ENCODE measurements at places on chromosomes 16 and 17.

GRCh38 chr17:60586288-60586974, 13.6 kb upstream of the PPM1D start:
- no peak for DNase-seq

DNA sequence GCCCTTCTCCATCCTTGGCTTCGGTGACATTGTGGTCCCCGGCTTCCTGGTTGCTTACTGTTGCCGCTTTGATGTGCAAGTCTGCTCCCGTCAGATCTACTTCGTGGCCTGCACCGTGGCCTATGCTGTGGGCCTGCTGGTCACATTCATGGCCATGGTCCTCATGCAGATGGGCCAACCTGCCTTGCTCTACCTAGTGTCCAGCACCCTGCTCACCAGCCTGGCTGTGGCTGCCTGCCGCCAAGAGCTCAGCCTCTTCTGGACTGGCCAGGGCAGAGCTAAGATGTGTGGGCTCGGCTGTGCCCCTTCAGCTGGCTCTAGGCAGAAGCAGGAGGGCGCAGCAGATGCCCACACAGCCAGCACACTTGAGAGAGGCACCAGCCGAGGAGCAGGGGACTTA, 1.5 kb downstream of the SPPL2C start:
- no peak for DNase-seq

DNA sequence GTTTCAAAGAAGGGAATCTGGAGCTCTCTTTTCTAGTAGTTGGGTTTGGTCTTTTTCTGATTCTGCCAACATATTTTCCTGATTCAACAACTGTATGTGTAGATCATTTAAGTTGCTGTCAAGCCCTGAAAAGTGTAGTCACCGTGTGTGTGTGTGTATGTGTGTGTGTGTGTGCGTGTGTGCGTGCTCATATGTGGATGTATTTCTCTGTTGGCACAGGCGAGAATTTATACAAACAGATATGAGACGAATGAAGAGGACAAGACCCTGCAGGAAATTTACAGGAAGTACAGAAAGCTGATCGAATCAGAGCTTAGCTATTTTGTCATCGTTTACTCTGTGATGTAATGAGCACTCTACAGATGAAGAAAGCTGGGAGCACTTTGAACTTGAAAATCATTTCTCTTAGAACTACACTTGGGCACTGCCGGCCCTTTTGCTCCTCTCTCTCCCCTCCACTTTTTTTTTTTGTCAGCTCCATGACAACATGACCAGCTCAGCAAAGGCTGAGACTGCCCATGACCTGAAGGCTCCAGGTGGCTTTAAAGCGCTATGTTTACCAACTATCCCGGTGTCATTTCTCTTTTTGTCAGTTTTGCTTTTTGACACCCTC, 11.2 kb downstream of the FBXO39 start:
- no peak for DNase-seq

DNA sequence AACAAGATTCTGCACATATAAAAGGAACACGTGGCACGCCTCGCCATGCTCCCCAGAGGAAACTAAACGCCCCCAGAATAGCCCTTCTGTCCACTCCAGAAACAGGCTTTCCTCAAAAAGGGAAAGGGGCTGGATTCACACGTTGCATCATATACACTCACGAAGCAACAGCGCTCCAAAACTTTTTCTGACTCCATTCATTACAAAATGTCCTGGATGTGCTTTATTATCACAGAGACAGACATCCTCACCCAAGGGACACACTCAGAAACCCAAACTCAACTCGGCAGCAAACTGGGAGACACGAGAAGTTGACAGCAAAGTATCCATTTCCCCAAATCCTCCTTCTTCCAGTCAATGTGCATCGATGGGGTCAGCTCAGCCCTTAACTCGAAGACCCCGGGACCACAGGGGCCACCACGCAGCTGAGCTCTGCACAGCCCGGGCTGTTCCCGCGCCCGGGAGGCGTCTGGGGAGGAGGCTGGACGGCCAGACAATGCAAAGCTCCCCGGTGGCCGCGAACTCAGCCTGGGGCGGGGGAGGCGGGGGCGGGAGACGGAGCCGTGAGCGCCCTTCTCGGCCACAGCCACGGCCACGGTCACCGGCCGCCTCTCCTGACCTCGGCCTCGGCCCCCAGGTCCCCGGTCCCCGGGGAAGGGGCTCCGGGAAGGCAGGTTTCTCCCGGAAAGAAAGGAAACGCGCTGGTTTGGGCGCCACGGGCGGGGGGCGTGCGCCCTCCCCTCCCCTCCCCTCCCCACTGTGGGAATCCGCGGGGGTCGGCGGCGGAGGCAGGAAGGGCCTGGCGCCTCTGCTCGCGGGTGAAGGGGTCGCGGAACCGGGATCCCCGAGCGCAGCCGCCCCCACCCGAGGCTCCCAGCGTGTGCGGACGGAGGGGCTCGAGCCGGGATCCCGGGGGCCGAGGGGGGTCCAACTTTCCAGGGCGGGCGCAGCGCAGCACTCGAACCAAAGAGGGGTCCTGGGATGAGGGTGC, 1.2 kb downstream of the NXN start:
- DNase-seq = no peak

- DNase-seq = peak; percentile 63
Observed at GRCh38 chr16:2912330-2913199, 834 bp downstream of the FLYWCH1 start.

DNA sequence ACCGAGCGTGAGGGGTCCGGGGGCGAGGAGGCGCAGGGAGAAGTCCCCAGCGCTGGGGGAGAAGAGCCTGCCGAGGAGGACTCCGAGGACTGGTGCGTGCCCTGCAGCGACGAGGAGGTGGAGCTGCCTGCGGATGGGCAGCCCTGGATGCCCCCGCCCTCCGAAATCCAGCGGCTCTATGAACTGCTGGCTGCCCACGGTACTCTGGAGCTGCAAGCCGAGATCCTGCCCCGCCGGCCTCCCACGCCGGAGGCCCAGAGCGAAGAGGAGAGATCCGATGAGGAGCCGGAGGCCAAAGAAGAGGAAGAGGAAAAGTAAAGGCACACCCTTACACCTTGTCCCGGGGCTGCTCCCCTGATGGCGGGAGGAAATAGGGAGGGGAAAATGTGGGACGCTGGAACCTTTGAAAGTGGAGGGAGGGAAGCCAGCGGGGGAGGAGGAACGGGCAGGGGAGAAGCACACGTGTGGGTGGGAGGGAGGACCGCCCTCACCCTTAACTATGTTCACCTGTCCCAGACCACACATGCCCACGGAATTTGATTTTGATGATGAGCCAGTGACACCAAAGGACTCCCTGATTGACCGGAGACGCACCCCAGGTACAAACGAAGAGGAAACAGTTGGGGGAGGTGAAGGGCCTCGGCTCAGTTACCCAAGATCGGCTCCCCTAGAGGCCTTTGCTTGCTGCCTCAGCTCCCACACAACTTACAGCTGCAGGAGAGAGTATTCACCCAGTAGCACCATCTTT, 916 bp downstream of the PAGR1 start:
- DNase-seq = peak; percentile 76

- no peak for DNase-seq
Observed at GRCh38 chr16:89285381-89285780, 67.9 kb downstream of the ZNF778 start.

DNA sequence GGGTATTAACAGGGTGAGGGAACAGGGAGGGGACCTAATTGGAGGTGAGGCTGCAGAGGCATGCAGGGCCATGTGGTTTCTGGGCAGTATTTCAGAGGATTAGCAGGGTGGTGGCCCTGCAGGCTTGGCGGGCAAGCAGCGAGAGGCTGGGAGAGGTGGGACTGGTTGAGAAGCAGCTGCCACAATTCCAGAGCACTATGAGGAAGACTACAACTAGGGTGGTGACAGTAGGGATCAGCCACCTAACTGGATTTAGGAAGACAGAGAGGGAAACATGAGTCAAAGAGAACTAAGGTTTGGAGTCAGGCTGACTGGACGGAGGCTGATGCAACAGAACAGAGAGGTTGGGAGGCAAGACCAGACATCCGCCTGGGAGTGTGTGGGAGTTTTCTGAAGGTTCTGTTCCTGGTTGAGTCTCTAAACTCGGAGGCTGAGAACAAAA, 12.3 kb downstream of the ALOXE3 start:
- DNase-seq = no peak

- no peak for DNase-seq
Observed at GRCh38 chr17:4341616-4341977, 24.9 kb downstream of the UBE2G1 start.

GRCh38 chr17:81672504-81672903, 6.0 kb downstream of the CCDC137 start:
- no peak for DNase-seq

DNA sequence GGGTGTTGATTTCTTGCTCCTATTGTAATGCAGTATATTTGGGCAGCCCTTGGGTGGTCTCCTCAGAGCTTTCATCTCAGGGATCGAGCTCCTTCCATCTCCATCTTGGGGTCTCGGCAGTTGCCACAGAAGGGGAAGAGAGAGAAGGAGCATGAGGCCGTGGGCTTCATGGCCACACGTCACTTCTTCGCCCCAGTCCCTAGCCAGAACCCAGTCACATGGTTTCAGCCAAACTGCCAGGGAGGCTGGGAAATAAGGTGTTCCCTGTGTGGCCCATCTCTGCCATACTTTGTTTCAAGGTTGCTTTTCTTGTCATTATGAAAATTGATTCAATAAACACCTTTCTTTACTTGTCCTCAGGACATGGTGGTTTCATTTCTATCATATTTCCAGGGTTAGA, 68.4 kb upstream of the NKD1 start:
- no peak for DNase-seq

DNA sequence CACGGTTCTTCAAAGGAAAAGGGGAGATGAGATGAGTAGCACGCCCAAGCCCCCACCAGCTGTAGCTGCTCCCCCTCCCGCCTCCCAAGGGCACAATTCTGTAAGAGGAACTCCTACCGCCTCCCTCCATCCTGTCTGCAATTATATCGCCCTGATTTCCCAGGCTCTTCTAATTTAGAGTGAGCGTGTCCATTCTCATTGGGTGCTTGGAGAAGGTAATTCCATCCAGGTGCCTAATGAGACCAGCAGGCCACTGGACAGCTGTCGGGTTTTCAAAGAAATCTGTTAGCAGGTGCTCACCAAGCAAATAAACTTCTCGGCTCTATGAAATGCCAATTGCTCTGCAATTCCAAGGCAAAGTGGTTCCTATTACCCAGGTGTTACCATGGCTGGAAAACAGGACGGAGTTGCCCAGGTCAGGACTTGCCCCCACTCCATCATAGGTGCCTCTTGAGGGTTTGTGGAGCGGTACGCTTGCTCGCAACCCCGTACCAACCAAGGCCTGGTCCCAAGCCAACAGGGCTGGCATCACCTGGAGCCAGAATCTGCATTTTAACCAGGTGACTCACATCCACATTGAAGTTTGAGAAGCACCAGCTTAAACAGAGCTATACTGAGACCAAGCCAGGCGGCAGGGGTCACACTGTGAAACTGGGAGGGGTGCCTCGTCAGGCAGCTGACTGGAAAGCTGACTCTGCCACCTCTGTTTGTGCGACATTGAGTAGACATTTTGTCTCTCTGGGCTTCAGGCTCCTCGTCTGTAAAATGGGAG, 16.5 kb upstream of the MEAK7 start:
- no peak for DNase-seq

DNA sequence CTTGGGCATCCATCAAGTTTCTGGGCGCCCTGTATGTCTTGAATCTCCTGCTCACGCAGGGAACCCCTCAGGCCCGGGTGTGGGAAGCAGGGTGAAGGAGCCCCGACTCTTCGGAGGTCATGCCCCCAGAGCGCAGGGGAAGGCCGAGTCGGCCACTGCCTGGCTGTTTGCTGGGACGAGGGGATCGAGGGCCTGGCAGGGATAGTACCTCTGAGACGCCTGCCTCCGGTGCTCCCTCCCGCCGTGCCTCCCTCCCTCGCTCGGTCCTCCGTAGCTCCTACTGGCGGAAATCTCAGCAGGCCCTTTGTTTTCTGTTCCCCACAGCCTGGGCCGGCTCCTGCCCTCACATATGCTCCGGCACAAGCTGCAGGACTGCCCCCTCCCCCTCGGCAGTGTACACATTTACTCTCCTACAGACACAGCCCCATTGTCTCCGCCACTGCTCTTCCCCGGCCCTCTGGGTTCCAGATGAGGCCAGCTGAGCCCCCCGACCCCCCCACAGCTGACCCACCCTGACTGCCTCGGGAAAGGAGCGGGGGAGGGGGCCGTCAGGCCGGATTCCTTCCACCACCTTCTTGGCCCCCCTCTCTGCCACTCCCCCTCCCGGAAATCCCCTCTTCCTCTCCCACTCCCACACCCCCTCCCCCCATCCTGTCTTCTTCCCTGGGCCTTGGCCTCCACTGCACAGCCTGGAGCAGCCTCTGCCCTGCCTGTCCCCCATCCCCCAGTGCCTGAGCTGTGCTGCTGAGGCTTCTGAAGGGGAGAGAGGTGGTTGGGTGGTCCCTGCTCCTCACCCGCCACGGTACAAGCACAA, 1.4 kb downstream of the TRAF4 start:
- peak; percentile 74 for DNase-seq
